ENCODE measurements at places on chromosomes 2 and 18. TPM values are rescaled to one million over a fixed set of nuclear protein-coding genes. Genes with fewer than 3 reads are reported as not detected.

Gene PLGLB1
- total RNA-seq, result 3.2 TPM

Gene VWC2L
- total RNA-seq, result not detected

Gene C2orf78
- total RNA-seq, result not detected

DNA sequence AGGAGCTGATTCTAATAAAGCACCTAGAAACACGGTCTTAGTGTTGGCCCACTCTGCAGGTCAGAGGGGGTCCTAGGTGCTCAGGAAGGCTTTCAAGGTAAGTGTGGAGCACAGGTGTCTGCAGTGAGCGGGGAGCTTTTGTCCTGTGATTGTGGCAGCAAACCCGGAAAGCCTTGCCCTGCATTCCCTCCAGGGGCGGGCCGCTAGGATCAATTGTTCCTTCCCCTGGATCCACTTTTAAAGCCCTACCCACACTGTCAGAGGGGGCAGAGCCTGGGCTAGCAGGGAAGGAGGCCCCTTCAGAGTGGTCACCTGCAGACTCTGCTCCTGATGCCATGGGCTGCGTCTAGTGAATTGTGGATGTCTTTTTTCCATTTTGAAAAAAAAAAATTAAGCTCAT lies 176.0 kb downstream of the CTIF start:
- no peak for DNase-seq
- H3K27me3 ChIP-seq, result no peaks in the 10 kb centered on the region
- H3K4me3 ChIP-seq, result no peak overlapping the region
- H3K27ac ChIP-seq, result no peak overlapping the region
- H3K36me3 ChIP-seq, result no peaks in the 10 kb centered on the region
- peaks cover 5% of the 10 kb centered on the region for H3K4me1 ChIP-seq

GRCh38 chr2:30664761-30665358 lies 142.4 kb downstream of the CAPN13 start:
- DNase-seq, result no peak
- peaks cover 1% of the 10 kb centered on the region for H3K36me3 ChIP-seq
- peaks cover 1% of the 10 kb centered on the region for H3K4me1 ChIP-seq
- peaks cover 6% of the 10 kb centered on the region for H3K27me3 ChIP-seq
- no peak overlapping the region for H3K4me3 ChIP-seq

- no peaks in the 10 kb centered on the region for H3K4me1 ChIP-seq
- no peaks in the 10 kb centered on the region for H3K27me3 ChIP-seq
- H3K36me3 ChIP-seq, result no peaks in the 10 kb centered on the region
- no peak for DNase-seq
- no peak overlapping the region for H3K27ac ChIP-seq
- H3K4me3 ChIP-seq, result no peak overlapping the region
Observed at GRCh38 chr18:25422230-25422629, 70.3 kb upstream of the ZNF521 start.

DNA sequence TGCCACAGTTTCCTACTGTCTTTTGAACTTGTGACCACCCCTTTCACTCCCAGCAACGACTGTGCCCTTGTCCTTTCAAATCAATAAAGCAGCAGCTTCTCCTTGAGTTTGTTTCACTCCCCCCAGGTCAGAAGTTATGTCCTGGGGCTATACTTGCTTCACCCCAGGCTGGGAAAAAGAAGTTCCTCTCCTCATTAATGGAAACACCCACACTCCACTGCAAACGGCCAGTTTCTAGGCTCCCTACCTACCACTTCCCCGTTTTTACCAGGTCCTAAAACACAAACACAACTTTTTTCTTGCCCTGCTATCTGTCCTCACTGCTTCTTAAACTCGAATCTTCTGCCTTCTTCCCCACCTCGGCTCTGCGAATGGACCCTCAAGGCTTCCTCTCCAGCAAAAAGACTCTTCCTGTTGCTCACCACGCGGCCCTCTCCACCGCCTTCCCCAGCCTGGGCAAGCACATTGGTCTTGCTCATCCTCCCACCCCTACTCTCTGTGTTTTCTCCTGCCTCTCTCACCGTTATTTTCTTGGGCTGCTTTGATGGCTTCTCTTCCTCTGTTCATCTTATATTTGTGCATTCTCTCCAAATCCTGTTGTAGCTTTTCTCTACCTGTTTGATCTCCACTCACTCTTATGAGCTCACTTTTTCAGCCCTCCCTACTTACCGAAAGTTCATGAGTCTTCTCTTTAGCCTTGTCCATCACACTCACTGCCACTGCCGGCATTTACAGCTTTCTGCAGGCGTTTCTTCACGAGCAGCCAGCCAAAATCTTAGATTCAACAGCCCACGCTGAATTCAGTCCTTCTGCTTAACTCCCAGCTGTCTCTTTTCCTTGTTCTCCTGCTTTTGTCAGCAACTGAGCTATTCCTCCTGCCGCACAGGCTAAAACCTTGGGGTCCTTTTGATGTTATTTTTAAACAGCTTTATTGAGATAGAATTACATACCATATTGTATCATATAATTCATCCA lies 7.0 kb upstream of the SP5 start:
- no peak for DNase-seq
- peaks cover 5% of the 10 kb centered on the region for H3K4me1 ChIP-seq
- H3K36me3 ChIP-seq, result no peaks in the 10 kb centered on the region
- peaks cover 63% of the 10 kb centered on the region for H3K27me3 ChIP-seq
- H3K4me3 ChIP-seq, result no peak overlapping the region
- H3K27ac ChIP-seq, result no peak overlapping the region

- H3K36me3 ChIP-seq, result no peaks in the 10 kb centered on the region
- H3K27ac ChIP-seq, result no peak overlapping the region
- H3K27me3 ChIP-seq, result no peaks in the 10 kb centered on the region
- no peak overlapping the region for H3K4me3 ChIP-seq
- H3K4me1 ChIP-seq, result no peaks in the 10 kb centered on the region
- DNase-seq, result no peak
Observed at GRCh38 chr2:220334210-220334609, 706.8 kb downstream of the SLC4A3 start.

DNA sequence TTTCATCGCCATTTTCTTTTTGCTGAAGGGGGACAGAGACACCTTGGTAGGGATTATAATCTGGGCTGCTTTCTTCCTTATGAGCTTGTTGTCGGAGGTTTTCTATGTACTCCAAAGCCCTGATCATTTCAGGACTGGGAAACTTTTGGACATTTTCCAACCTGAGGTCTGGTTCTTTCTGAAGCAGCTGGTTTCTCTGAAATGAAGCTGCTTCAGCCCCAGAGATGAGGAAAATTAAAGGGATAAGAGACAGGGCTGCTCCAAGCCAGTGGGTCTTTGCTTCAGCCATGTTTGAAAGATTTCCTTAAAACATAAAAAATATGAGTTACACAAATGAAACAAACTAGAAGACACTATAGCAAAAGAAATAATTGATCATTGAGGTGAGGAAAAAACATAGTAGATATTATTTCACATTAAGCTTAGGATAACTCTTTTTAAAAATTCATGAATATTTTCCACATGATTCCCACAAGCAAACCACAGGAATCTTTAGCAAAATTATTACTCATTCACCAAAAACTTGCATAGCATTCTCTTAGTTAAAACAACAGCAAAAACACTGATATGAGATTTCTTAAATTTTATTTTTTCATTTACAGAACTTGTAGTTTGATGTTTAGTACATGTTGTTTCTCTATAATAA lies 3.0 kb downstream of the SCG2 start:
- DNase-seq, result no peak
- no peaks in the 10 kb centered on the region for H3K36me3 ChIP-seq

GRCh38 chr2:16442971-16443370 lies 222.7 kb downstream of the CYRIA start:
- H3K27ac ChIP-seq, result no peak overlapping the region
- H3K27me3 ChIP-seq, result no peaks in the 10 kb centered on the region
- H3K4me3 ChIP-seq, result no peak overlapping the region
- DNase-seq, result no peak
- no peaks in the 10 kb centered on the region for H3K36me3 ChIP-seq
- H3K4me1 ChIP-seq, result no peaks in the 10 kb centered on the region
